Activated CD8-positive, alpha-beta memory T cell treated with anti-CD3 and anti-CD28 coated beads for 1 hour (primary cell): ENCODE measurements at places on chromosomes 6 and 20.

GRCh38 chr6:125766641-125767040, 17.2 kb downstream of the HEY2 start:
- DNase-seq, result no peak

GRCh38 chr20:53847139-53847836, 223.1 kb downstream of the BCAS1 start:
- no peak for DNase-seq

DNA sequence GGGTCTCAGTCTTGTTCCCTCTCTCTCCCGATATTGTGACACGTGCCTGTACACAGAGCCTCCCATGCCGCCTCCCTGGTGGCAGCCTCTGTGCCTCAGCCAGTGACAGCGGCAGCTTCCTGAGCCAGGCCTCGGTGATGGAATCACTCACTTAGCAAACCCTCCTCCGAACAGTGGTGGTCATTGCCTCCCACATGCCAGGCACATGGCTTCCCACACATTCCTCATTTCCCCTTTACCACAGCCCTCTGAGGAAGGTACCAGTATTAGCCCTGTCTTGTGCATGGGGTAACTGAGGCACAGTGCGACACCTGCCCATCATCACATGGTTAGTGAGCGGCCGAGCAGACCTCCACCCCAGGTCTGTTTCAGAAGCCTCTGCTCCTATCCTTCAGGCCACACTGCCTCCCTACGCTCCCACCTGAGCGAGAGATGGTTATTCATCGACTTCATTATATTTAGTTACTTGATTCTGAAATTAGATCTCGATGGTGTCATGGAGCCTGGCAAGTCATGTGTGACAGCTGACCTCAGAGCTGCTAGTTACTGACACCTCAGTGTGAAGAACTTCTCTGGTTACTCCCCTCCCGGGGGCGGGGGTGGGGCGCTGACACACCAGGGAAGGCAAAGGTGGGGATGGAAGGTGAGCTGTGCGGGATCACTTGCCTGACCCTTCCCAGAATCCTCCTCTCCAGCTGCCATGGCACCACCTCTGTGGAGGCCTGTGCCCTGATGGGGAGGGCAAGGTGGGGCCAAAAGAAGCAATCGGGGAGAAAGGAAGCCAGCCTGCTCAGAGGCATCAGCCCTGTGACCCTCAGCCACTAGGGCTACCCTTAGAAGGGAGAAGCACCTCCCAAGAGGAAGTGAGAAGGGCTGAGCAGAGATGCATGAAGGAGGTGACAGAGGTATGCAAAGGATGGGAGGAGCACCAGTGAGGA, 17.9 kb downstream of the MDGA1 start:
- no peak for DNase-seq

DNA sequence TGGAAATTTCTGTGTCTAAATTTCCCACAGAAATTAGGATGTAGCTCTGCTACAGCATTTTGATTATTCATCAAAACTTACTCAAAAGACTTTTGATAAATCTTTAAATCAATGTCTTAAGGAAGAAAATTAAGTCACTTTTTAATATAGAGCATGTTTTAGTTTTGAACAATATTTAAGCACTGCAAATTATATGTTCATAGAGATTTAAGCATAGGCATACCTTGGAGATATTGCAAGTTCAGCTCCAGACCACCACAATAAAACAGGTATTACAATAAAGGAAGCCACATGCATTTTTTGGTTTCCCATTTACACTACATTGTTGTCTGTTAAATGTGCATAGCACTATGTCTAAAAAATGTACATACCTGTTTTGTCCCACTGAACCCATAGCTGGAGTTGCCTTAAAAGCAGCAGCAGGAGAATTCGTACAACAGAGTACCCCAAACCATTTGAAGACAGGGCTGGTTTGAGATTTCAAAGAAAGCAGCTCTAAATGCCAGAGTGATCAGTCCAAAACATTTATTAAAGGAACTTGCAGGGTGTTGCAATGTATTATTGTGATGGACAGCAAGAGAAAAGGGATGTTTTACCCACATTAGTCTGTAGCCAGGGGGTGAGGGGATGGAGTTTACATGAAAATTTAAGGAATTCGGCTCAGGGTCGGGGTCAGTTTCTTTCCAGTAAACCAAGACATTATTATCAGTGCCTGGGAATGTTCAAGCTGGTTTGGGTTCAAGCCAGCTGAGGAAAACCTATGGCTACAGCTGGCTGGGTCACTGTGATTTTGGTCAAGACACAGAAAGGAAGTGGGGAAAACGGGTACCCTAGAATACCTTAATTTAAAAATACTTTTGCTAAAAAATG, 6.3 kb upstream of the LOC128125822 start:
- no peak for DNase-seq

GRCh38 chr20:46438156-46438750, 31.8 kb upstream of the ELMO2 start:
- DNase-seq, result no peak

DNA sequence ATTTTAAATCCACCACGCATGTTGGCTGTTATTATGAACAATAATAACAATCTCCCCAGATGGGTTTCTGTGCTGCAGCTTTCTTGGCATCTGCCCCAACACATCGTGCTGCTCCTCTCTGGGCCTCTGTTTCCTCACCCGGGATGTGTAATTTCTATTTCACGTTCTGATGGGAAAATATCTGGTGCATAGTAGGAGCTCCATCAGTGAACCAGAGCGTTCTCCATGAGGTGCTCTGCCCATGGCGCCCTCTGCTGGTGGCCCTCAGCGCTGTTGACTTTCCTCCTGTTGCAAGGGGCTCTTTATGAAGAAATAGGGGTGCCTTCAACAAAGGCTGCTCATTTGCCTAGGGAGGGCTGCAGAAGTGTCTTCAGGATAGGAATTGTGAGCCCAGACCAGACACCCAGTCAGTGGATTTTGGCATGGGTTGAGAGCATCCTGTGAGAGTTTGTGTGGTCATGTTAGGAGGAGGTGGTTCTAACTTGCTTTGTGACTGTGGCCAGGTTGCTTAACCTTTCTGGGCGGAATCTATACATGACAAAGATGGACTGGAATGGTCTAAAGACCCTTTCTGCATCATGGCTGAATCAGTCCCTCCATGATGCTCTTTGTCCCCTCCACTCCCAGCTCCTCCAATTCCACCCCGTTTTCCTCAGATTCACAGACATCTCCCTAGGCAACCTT, 8.1 kb downstream of the SCRT2 start:
- peak; percentile 47 for DNase-seq

DNA sequence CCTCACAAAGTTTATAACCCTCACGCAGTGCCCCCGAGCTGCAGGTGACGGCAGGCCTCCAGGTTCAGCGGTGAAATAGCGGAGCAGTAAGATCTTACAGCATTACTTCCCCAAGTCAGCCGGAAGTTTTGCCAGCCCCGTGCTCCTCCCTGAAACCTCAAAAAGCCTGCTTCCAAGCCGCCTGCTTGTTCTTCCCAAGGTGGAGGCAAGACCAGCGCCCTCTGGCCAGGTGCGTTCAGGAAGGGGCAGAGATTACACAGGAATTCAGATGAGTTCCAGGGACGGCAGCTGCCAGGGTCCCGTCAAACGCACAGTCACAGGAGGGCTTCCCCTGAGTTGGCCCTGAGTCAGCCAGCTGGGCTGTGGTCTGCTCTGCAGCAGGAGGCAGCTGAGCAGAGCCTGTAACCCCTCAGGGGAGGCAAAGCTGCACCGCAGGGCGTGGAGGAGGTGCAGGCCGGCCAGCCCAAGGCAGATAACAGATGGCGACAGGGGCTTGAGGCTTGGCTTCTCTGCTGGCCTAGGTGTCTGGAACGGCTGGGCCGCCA, 124.1 kb upstream of the RPS6KA2 start:
- DNase-seq, result no peak
